NCI-H2029 treated with DMSO at 0.1 percent for 48 hours (cell line): ENCODE measurements at places on chromosomes 16 and 17.

DNA sequence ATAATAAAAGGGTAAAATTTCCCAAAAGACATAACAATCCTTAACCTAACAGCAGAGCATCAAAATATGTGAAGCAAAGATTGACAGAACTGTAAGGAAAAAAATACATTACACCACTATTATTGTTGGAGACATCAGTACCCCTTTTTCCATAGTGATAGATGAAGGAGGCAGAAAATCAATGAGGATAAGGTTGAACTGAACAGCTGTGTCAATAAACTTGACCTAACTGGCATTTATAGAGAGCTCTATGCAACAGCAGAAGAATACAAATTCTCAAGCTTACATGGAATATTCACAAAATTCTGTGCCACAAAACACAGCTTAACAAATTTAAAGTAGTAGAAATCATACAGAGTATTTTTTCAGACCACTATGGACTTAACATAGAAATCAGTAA is 195.0 kb upstream of the ELAC2 start:
- peak; percentile 30 for DNase-seq

- DNase-seq: no peak
Observed at GRCh38 chr16:49532873-49533272, 159.3 kb downstream of the C16orf78 start.

DNA sequence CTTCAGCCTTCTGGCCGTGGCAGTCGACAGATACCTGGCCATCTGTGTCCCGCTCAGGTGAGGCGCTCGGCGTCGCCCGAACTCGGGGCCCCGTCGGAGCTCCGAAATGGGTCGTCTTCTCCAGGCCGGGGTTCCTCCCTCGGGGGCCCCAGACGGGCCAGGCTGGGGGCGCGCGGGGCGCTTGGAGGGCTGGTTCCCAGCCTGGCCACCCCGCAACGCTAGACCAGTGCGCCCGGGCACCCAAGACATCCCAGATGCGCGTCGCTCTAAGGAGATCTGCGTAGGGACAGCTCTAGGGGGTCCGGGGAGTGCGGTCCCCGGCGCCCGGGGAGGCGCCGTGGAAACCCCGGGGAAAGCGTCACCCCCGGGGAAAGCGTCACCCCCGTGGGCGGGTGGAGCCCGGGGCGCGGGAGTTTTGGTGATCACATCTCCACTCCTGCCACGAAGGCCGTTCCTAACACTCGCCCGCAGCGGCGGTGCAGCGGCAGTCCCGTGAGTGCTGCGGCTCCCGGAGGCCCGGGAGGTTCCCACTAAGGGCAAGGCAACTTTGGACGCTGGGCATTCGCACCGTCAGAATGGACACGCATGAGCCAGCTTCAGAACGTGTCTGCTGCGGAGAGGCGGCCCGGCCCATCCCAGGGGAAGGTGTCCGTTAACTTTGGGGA is 729 bp downstream of the ADORA2B start:
- no peak for DNase-seq

DNA sequence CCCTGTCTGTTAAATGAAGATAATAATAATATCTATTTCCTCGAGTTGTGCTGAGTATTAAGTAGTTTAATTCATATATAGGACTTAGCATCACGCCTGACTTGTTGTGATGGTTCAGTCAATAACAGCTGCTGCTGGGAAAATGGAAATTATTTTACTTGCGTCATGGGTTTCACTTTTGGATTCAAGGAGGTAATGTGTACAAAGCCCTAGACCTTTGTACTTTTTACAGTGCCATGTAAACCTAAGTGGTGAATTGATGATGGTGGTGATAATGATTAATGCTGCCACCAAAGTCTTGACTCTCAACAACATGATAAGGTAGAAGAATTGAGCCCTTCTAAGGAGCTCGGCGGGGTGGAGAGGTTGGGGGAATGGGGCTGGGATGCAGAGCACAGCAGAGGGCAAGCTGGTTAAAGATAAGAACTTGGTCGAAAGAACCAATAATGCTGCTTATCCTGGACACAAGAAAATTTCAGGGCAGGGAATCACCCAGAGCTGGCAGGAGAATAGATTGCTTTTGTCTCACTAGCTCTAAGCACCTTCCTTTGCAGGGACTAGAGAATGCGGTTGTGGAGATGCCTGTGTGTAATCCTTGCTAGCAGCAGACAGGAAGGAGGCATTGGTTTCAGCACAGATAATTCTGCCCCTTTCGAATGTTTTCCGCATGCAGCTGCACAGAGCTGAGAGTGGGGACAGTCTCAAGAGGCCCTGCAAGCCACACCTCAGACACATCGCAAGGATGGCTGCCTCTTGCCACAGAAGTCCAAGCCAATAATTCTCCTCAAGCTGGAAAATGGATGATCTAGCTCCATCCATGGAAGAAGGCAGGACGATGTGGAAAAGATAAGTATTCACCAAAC is 187.1 kb downstream of the TMEM114 start:
- no peak for DNase-seq

DNA sequence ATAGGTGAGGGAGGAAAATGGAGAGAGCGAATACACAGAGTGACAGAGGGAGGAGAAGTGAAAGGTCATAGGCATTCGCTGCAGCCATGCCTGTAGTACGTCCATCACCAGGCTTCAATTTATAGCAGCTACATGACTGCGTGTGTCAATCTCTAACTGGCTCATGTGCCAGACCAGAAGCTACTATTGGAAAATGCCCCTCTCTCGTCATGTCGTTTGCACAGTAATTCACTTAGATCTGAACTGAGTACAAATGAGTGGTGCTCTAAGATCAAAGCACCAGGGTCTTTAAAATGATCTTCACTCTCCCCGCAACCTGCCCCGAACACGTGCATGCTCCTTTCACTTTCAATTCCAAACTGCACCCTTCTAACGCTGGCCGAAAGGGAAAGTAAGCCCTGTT is 51.3 kb downstream of the ADCY9 start:
- peak; percentile 61 for DNase-seq

DNA sequence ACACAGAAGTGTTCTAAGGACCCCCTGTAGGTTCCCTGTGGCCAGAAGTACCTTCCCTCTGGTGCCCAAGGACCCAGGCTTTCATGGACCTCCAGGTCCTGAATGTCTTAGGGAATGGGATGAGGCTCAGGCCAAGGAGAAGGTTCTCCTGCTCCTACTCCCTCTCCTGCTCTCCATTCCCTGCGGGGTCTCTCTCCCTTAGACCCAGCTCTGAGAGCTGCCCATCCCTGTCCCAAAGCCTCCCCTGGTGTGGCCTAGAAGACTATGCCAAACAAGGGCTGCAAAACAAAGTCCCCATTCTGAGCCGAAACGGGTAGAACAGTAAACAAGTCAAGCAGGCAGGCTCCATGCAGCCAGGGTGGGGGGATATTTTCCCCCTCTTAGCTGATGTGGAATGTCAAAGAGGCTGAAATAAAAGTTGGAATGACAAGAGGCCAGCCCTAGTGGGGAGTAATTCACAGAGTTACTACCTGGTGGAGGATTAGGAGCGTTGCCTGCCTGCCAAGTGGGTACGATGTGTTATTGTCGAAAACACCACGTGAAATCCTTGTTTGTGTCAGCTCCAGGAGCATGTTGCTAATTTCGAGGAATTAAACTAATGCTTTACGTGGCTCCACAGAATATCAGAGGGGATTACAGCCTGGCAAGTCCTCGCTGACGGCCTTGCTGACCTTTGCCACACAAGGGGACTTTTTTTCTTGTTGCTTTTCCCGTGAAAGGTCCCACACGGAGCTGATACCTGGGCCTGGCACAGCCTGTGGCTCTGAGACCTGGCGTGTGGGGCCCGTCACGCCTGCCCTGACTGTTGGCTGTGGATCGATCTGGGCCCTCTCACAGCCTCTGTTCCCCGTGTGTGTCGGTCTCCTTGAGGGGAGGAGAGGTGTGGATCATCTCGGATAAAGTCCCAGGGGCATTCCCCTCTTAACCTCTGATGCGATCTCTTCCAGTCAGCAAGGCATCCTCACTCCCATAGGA is 2.9 kb downstream of the WFIKKN2 start:
- DNase-seq: no peak

DNA sequence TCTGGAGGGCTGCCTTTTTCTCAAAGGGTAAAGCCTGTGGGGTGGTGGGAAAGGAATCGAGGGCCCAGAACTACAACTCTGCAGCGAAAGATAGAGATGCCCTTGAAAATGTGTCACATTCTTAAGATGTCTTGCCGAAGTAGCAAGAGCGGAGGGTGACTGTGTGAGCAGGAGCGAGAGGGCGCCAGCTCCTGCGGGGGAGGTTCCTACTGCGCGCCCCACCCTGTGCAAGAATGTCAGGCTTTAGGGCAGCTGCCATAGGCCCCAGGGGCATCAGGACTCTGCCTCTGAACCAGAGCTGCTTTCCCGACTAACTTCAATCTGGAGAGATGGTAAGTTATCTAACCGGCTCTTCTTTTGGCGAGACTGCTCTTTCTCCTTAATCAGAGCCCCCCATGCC is 11.8 kb upstream of the ITGAE start:
- DNase-seq: no peak

DNA sequence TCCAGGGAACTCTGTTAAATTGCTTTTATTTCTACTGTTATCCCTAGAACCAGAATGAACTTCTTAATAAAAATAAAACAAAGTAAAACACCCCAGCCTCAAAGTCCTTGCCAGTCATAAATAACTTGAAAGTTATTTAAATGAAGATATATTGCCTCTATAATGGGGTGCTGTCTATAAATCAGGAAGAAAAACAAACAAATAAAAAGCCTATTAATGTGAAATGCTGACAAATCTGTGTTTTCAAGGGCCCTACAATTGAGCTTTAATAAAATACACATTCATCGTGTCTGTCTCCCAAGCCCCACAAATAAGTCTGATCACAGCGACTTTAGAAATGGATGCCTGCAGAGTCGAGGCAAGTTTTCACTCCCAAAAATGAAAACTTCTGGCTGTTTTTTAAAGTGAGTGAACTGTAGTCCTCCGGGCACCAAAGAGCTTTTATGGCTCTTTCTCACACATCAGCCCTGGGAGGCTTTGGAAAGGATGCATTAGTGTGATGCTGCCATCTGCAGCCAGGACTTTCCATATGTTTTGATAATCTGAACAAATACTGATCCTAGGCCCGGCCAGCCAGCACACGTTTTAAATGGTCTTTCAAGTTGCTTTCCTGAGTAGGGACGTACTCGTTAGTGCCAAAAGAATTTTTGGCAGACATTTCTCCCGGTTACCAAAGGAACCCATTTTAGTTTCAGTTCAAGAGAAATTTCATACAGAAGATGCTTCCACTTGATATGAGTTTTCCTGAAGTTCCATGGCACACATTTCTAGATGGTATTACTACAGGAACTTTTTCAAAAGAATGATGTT is 16.3 kb downstream of the NACA2 start:
- no peak for DNase-seq

GRCh38 chr17:77460514-77461046 is 319.8 kb downstream of the SEC14L1 start:
- DNase-seq: no peak

- DNase-seq: no peak
Observed at GRCh38 chr17:55990332-55991006, 162.8 kb upstream of the ANKFN1 start.

- DNase-seq: no peak
Observed at GRCh38 chr17:42277342-42277712, 1.1 kb upstream of the STAT5B start.

- no peak for DNase-seq
Observed at GRCh38 chr17:47831934-47832327, 461 bp downstream of the LRRC46 start.

- DNase-seq: no peak
Observed at GRCh38 chr17:1997289-1997926, 27.7 kb downstream of the RTN4RL1 start.

DNA sequence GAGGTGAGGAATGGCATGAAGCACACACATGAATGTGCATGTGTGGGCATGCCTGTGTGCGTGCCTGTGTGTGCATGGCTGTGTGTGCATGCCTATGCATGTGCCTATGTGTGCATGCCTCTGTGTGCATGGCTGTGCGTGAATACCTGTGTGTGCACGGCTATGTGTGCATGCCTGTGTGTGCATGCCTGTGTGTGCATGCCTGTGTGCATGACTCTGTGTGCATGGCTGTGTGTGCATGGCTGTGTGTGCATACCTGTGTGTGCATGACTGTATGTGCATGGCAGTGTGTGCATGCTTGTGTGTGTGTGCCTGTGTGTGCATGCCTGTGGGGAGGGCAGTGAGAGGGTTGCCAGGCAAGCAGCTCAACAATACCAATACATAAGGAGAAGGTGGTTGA is 276.5 kb upstream of the ERCC4 start:
- no peak for DNase-seq

DNA sequence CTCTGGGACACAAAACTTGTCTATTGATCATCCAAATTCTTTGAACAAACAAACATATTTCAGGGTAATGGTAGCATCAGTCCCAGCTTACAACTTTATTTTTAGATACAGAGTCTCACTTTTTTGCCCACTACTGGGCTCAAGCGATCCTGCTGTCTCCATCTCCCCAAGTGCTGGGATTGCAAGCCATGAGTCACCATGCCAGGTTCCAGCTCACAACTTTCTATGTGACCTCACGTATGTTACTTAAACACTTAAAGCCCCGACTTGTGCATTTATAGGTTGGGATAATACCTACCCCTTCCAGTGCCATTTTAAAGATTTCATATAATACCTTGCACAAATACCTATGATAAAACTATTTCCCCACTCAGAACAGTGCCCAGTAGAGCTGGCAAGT is 42.0 kb upstream of the KSR1 start:
- no peak for DNase-seq

DNA sequence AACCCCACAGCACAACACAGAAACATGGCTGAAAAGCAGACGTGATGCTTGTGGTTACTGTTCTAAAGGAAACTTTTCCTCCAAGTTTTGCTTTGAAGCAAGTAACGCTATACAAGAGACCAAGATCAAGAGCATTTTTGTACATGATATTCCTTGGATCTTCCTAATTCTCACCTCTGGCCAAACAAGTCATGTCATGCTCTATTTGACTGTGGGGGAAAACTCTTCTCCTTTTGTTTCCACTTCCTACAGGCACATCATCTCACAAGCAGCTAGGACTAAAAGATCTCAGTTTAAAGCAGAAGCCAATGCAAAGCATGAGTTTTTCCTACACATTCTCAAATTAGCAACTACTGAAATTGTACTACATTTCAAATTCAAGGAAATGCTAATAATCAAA is 50.7 kb downstream of the CFDP1 start:
- DNase-seq: no peak

DNA sequence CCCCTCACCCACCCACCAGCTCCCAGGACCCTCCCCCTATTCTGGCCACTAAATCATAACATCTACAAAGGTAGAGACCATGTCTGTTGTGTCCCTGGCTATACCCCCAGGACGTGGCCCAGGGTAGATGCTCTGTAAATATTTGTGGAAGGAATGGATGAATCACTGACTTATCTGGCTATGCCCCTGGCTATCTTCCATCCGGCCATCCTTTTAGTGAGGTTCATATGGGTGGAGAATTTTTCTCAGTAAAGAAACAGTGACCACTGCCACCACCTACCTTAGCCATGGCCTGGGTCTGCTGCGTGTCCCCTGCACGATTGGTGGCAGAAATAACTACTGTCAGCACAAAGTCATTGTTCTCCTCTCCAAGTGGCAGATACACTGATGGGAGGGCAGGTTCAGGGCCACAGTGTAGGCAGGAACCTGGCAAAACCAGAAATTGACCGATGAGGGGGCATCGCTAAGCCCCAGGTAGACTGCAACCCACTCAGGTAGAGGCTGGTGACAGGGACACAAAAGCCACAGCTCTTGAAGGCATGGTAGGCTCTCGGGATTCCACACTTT is 63.1 kb upstream of the BCO1 start:
- no peak for DNase-seq

- peak; percentile 28 for DNase-seq
Observed at GRCh38 chr16:46789499-46790414, 41.2 kb downstream of the C16orf87 start.
